Right renal cortex interstitium (tissue), 3 donors: ENCODE measurements at places on chromosomes 6 and 20.

- no peak for DNase-seq
These were observed 447.7 kb upstream of the CDH4 start for GRCh38 chr20:60804240-60804917.

DNA sequence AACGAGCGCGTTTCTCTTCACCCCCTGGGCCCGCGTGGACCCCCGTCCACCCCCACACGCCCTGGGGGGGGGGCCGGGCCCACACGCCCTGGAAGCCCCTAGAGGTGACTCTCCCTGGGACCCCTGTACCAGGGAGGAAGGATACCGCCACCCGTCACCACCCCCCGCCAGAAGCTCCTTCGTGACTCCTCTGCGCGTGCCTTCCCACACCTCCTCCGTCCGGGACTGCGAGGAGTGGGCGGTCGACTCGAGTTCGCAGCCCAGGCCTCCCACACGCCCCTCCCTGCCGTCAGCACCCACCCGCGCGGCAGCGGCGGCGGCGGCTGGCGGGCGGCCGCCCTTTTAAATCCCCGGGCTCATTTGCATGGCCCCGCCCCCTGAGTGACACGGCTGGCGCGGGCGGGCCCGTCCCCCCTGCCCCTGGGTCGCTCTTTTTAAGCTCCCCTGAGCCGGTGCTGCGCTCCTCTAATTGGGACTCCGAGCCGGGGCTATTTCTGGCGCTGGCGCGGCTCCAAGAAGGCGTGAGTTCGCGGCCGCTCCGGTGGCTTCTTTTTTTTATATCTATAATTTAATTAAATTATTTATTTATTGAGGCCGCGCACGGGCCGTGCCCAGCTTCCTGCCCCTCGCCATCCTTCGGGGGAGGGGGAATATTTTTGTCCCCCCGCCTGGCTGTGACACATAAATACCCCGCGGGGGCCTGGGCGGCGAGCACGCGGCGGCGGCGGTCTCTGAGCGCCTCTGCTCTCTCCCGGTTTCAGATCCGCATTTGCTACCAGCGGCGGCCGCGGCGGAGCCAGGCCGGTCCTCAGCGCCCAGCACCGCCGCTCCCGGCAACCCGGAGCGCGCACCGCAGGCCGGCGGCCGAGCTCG is at the start of gene HMGA1:
TSS of gene HMGA1 (plus strand) at position 431 of the 873 bp plus-strand sequence. CDS start 3,908 bp downstream, outside the sequence.
- DNase-seq: no peak

DNA sequence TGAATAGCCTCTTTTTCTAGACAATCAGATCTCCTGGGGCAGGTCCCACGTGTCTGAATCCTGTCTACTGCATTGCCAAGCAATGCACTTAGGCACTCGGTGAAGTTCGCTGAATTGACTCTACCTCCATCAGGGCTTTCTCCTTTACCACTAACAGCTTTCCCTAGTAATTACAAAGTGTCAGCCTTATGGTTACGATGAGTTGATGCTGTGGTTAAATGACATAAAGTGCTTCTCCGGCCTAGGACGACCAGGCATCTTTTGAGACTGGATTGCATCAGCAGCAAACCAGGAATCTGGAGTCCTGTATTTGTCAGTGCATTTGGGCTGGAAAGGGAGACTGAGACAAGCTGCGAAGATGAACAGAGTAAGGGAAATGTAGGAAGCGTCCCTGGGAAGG is 21.5 kb downstream of the NOX3 start:
- no peak for DNase-seq

GRCh38 chr6:166619912-166620311 is 7.1 kb downstream of the RPS6KA2 start:
- DNase-seq: no peak

DNA sequence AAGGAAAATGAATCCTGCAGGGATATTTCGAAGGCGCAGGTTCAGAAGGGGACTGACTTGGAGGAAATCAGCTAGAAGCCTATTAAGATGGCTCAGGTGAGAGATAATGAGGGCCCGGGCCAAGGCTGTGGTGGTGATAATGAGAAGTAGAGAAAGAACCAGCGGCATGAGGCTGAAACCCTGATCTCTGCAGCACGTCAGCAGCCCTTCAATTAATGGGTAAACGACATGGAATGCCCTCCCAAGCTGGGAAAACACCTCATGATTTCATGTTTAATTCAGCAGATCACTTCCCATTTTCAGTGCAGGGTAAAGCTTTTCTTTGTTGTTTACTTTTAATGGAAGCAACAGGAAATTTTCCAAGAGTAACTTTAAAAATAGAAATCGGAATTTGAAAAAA is 104.9 kb downstream of the TMEM200A start:
- no peak for DNase-seq
